Gastroesophageal sphincter (tissue), 4 donors: ENCODE measurements at places on chromosomes 6 and 20. TPM values are rescaled to one million over a fixed set of nuclear protein-coding genes. Genes with fewer than 3 reads are reported as not detected.
A peak's percentile ranks its signal among the peaks of the same experiment; 100 is the strongest.

DNA sequence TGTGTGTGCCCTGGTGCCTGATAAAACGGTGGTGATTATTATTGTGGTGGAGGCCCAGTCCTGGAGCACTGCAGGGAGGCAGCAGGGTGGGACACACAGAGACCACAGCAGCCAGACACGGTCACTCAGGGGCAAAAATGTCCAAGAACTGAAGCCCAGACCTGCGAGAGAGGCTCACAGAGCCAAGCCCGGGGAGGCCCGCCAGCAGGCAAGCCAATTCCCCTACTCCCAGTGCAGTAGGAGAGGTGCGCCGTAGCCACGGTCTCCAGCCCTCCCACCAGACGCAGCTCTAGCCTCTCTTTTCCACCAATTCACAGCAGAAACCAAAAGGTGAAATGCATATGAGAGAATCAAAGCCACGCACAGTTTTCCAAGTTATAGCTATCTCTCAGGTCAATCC is 179.4 kb upstream of the TAB2 start:
- no peak for ATAC-seq

GRCh38 chr6:90295854-90296340 is 746 bp downstream of the BACH2 start:
- peak; percentile 77 for ATAC-seq

DNA sequence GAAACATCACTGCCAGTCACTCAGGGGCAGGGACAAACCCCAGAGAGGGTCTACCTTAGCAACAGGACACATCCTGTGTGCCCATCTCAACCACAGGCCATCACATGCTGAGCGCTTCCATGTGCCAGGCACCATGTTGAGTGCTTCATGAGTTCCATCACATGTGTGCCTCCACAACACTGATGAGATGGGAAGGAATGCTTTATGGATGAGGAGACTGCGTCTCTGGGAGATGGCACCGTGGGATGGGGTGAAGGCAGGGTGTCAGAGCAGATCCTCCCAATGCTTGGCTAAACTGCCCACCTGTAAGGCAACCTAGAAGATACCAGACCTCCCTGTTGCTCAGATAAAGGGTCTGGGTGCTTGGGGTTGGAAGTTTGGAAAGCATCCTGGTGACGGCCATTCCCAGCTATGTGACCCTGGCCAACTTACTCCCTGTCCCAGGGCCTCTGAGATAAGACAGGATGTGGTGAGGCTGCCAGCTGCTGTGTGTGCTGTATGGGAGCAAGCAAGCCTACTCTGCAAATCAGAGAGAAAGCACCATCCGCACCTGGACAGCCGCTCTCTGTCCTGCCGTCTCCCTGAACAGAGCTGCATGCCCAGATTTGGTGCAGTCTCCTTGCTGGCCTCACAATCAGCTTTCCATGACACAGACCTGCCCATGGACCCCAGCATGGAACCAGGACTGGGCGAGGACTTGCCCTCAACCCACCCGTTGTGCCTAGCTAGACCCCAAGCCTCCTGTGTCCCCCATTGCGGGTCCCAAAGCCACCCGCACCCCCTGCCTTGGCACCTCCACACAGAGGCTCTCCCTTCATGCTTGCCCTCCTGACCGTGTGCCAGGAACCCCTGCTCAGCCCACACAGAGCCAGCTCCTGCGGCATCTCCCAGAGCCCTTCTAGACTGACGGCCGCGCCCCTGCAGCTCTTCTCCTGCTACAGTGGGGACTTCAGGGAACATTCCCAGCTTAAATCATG is 143.7 kb downstream of the SYNDIG1 start:
- ATAC-seq = no peak

DNA sequence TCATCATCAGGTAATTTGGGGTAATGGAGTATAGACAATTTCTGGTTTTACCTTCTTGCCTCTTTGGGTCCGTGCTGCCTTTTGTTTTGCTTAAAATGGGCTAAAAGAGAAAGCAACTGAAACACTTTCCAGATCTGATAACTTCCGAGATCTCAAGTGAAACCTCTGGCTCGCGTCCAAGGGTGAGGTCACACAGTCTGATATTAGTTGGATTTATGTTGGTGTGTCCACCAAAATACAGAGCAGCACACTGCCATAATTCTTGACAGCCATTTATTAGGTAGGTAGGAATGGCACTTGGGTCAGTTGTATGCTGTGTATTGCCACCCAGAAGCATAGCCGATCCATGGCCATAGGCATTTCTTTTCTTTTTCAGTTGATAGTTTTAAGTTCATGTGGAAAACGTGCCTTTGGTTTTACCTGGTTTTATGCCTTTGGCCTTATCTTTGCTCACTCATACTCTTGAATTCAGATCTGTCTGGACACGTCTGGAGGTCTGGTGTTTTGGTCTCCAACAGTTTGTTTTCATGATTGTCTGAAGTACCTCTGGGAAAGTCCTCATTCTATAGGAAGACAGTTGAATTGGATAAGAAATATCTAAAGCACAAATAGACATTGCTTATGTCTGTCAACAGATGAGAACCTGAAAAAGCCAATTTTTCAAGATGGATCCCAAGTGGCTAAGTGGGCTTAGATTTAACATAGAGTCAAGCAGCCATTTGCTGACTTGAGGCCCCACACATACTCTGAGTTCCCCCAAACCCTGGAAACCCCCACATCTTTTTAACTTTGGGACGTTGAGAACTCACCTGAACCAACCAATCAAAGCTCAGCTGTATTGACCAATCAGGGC is 320.8 kb downstream of the SOX4 start:
- no peak for ATAC-seq

DNA sequence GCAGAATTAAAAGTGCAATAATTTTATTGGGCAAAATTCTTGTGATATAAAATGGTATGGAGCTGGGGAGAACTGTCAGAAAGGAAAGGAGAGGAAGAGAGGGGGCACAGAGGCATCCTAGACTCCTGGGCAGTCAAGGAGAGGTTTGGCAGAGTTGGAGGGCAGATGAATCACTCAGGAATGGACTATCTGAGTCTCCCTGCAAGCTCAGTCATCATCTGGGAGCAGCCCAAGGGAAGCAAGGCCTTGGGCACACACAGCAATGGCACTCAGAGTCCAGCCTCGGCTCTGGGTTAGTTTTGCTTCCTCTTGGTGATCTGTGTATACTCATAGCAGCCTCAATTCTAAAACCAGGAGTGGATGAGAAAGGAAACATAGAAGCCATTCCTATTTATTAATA is 67.2 kb downstream of the SLC22A1 start:
- no peak for ATAC-seq

DNA sequence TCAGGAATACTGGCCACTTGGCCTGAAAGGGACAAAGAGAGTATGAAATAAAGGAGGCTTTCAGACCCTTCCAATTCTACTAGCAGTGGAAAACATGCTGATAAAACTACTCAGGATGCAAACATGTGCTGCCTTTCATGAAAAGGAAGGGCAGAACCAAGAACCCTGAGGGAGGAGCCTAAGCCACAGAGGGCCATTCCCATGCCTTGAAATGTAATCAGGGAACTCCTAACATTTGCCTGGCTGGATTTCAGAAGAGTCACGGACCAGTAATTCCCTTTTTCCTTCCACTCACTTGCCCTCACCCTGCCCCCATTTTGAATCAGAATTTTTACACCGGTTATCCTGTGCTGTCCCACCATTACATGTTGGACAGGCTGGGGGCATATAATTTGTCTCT is 116.2 kb downstream of the LAMP5 start:
- no peak for ATAC-seq

DNA sequence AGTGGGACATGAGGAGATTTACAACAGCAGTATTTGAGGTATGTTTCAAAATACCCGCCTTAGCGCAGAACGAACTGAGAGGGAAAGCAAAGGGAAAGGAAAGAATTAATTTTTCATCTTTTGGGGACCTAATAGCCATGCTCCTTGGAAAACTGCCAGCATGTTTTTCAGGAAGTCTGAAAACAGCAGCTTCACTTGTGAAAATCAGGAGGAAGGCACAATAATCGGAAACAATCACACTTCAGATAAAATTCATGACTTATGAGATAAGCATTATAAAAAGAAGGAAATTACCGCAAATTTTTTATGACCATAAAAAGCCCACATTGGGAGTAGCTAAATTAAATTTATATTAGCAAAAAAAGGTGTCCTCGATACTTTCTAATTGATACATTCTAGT is 541.1 kb downstream of the HAO1 start:
- ATAC-seq = no peak

- peak; percentile 11 for ATAC-seq
Observed at GRCh38 chr6:26474439-26474881, 16.7 kb downstream of the BTN2A1 start.

- no peak for ATAC-seq
Observed at GRCh38 chr6:84222426-84222825, 5.0 kb downstream of the CEP162 start.

DNA sequence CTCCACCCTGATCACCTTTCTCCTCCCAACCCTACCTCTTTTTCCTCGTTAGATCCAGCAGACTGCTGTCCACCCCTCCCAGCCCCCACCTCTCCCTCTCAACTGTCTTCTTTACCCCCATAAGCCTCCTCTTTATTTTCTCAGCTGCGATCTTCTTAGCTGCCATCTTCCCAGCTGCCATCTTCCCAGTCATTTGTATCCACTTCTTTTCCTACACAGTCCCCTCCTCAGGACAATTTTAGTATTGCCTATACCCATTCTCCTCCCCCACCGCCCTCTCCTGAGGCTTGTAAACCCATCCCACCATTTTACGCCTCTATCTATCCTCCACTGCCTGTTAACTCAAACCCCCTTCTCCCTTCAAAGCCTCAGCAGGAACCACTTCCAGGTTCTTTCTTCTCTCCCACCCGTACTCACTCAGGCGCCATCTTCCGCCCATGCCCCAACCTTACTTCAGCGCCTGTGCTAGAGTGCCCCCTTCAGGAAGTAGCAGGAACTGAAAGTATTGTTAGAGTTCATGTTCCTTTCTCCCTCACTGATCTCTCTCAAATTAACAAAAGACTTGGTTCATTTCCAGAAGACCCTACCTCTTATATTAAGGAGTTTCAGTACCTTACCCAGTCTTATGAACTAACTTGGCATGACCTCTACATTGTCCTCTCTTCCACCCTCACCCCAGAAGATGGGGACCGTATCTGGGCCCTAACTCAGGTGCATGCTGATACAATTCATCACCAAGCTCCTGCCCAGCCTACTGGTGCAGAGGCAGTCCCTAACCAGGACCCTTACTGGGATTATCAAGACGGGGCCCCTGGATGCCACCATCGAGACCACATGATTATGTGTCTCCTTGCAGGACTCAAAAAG is 236.0 kb downstream of the ADGRG6 start:
- ATAC-seq = no peak

DNA sequence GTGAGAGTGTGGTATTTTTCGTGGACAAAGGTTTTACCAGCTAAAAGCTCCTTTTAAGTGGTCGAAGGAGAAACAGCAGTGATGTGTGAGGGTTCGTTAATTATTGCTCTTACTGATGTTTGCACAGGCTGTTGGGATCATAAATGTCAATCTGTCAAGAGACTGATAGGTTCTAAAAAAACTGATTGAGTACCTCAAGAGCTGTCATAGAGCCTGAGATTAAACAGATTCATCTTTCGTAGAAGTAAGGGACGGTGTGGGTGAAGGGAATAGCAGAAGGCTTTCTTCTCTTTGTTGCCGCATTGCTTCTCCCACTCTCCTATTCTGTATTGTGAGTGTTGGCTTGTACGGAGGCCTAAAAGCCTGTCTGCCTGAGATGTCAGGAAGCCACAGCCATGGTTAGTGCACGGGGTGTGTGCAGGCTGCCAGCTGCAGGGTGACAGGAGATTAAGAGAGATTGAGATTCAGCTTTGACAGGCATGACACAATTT is 291.0 kb downstream of the ZFAND3 start:
- ATAC-seq = no peak

GRCh38 chr6:77228279-77228678 is 235.0 kb downstream of the HTR1B start:
- ATAC-seq = no peak

- ATAC-seq = no peak
Observed at GRCh38 chr6:131967948-131968347, 16.8 kb upstream of the CCN2 start.

DNA sequence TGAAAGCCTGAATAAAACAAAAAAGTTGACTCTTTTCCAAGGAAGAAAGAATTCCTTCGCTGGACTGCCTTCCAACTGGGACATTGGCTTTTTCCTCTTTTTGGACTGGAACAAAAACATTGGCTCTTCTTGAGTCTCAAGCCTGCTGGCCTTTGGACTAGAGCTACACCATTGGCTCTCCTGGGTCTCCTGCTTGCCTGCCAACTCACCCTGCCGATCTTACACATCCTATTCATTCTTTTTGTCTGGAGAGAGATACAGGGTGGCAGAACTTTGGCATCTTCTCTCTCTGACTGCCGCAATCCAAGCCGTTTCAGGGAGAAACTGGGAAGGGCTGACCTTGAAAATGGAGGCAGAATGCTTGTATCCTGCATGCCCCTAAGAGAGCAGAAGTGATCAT is 20.2 kb downstream of the DDO start:
- ATAC-seq = peak; percentile 29

DNA sequence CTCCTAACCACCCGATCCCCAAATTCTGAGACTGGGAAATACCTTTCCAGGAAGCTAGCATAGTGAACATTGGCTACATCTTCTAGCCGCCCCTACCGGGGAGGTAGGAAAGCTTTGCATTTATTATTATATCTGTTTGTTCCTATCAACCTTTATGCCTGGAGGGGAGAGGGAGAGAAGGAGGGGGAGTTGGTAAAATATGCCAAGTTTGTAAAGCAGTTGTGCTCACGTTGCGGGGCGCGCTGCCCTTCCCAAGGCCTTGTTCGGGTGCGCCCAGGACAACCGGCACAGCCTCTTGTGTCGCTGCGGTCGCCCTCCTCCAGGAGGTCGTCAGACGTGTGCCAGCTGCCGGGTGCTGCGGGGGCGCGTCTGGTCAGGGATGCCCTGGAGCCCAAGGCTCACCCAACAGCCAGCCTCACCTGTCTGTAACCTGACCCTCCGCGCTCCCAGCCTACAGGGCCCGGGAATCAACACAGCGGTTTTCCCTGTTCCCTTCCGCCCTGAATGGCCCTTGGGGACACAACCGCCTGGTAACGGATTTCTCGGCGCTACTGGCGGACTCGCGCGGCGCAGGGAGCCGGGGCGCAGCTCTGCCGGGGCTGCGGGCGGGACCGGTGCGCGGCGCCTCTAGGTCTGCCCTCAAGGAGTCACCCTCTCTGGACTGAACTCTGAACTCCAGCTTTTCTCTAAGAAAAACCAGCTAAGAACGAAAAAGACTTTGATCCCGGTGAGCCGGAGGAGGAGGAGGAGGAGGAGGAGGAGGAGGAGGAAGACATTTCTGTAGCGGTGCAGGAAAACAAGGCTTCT is 1.1 kb upstream of the OVOL2 start:
- no peak for ATAC-seq

- no peak for ATAC-seq
Observed at GRCh38 chr6:135728589-135728988, 122.9 kb upstream of the PDE7B start.

GRCh38 chr20:44447827-44448419 is 27.8 kb upstream of the TTPAL start:
- no peak for ATAC-seq

GRCh38 chr6:3237761-3238662 is 10.6 kb upstream of the TUBB2B start:
- peak; percentile 46 for ATAC-seq

Gene C6orf52
- total RNA-seq = 2.5 TPM

Gene TFAP2A
- total RNA-seq = 4.6 TPM

Gene SPATA25
- total RNA-seq = 7.9 TPM

Gene TMC2
- total RNA-seq = 0.35 TPM

Gene TAGAP
- total RNA-seq = 1.0 TPM

Gene PTK6
- 0.13 TPM for total RNA-seq

Gene PEDS1
- 28.3 TPM for total RNA-seq

Gene CLVS2
- total RNA-seq = 0.27 TPM

Gene FAM83B
- total RNA-seq = not detected

Gene KCNQ5
- total RNA-seq = 1.1 TPM

Gene MICAL1
- 22.4 TPM for total RNA-seq

Gene CDH26
- 0.62 TPM for total RNA-seq
